ENCODE measurements at places on chromosomes 3 and 15. TPM values are rescaled to one million over a fixed set of nuclear protein-coding genes. Genes with fewer than 3 reads are reported as not detected.

DNA sequence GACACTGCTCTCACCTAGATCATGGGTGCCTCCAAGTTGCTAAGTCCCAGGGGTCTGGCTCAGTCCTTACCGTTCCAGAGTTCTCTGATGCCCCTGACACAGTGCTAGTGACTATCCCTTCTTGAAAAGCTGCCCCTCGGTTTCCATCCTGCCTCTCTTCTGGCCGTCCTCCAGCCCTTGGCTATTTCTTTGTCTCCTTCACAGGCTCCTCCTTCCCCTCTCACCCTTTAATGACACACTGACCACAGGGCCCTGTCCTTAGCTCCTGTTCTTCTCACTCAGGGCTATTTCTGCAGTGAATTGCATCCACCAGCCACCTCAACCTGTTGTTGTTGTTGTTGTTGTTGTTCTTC, 31.1 kb downstream of the SLC28A1 start:
- no peak for DNase-seq

- no peak for DNase-seq
Observed at GRCh38 chr15:80906159-80906766, 83.4 kb downstream of the MESD start.

- DNase-seq, result no peak
Observed at GRCh38 chr3:146968204-146968651, 363.1 kb upstream of the PLSCR5 start.

GRCh38 chr15:101255051-101255395, 3.2 kb upstream of the CHSY1 start:
- no peak for DNase-seq

DNA sequence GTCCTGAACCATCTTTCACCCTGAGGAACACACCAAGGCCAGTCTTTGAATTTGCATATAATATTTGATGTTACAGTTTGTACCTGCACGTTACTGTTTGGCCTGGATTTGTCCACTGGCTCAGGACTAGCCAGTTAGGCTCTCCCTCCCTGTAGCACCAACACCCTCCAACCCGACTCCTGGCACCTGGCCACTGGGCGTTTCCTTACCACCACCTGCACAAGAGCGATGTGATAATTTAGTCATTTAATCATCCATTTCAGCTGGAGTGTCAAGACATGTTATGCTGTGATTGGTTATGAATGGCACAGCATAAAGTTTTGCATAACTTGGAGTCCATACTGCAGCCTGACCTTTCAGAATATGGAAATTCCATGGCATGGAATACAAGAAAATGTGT, 242.4 kb downstream of the KCNMB2 start:
- DNase-seq, result no peak

The AHSG gene
- not detected for total RNA-seq

DNA sequence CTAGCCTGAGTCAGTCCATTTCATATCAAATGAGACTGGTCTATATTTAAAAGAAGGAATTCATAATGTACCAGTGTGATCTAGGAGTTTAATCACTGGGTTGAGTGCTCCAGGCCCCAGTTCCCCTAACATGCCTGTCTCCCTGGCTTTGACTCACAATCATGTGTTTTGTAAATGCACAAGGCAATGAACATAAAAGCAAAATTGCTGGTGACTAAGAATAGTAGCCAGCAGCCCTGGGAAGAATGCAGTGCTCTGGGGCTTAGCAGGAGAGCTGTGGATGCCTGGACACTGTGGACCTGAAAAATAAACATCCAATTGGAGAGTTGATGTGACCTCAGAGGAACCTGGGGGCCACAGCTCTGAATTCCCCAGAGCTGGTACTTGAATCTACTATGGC, 50.3 kb downstream of the SYNPR start:
- DNase-seq, result no peak

DNA sequence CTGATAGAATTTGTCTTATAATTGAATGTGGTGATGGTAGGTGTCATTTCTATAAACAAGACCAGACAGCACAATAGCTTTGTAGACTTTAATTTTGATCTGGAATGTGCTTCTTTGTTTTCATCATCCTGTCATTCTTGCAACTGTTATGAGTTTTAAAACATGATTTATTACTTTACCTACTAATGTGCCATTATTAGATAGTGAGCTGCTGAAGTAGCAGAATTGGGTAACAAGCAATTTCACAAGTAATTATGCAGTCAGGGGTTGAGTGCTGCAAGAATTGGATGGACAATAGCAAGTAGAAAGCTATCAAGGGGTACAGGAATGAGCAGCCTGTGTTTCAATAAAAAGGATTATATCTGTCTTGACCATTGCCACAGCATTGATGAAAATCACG, 975.6 kb downstream of the ROBO1 start:
- no peak for DNase-seq

GRCh38 chr3:196423044-196423781, 9.0 kb downstream of the UBXN7 start:
- no peak for DNase-seq

DNA sequence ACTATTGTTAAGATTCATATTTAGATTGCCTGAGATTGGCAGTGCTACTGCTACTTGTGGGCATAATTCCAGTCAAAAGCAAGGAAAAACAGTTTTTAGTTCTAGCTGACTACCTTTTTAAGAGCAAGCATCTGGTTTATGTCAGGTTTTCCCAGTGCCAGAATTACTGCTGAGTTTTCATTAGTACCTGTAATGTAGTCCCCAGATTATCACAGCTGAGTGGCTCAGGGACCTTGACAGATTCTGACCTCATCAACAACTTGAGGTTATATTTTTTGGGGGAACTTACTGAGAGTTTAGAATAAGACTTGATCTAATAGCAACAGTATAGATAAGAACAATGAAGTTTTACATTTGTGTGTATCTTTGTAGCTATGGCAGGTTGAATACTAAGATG, 31.0 kb downstream of the NXPE3 start:
- no peak for DNase-seq

The SLC12A1 gene
- not detected for total RNA-seq

GRCh38 chr3:72082186-72082715, 297.3 kb upstream of the PROK2 start:
- DNase-seq, result no peak

DNA sequence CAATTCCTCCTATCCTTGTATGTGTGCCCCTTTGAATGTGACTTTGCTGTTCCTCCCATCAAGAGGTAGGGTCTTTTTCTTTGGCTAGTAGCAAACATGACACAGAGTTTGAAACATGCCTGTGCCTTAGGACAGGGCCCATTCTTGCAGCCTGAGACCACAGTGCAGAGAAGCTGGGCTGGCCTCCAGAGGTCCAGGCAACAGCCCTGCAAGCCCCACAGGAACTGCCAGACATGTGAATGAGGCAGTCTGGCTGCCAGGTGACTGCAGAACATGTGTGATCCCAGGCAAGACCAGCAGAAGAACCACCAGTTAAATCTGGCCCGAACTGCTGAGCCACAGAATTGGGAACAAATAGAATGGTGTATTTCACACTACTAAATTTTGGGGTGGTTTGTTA, 1.2 kb upstream of the HGD start:
- no peak for DNase-seq

DNA sequence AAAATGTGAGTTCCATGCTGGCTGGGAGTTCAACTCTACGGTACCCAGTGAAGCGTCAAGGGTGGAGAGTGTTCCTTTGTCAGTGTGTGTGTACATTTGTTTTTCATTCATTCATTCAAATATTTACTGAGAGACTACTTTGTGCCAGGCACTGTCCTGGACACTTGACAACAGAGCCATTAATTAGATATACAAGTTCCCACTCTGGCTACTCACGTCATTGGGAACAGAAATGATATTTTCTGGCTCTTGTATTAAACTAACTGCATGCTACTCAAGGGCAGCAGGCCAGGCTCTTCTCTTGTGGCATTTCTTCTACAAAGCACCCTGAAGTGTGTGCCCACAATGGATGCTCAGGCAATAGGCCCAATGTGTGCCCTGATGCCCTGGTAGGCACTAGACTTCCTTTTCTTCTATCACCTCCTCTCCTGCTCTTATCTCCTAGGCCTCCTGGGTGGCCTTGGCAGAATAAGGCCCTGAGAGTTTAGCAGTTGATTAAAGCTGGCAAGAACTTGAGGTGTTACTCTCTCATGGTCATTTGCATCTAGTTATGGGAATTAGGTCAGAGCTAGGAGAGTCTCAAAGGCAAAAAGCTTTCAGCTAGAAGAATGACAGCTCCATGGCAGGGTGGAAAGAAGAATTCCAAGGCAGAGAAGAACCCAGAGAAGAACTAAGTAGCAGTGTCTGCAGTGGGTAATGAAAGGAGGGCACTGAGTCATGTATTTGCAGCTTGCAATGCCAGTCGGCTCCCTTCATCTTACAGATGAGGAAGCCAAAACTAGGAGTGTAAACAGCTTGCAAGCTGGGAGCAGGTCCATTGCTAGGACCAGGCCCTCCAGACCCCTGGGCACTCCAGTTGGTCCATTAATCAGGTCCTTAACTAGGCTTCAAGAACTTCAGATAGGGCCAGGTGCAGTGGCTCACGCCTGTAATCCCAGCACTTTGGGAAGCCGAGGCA, 14.0 kb upstream of the SMAD3 start:
- no peak for DNase-seq

- DNase-seq, result no peak
Observed at GRCh38 chr3:102979191-102979590, 544.4 kb downstream of the ZPLD1 start.

GRCh38 chr3:40996382-40996781, 202.9 kb upstream of the CTNNB1 start:
- DNase-seq, result no peak

The LRRC15 gene
- not detected for total RNA-seq

- no peak for DNase-seq
Observed at GRCh38 chr3:49327485-49327884, 12.4 kb downstream of the USP4 start.

DNA sequence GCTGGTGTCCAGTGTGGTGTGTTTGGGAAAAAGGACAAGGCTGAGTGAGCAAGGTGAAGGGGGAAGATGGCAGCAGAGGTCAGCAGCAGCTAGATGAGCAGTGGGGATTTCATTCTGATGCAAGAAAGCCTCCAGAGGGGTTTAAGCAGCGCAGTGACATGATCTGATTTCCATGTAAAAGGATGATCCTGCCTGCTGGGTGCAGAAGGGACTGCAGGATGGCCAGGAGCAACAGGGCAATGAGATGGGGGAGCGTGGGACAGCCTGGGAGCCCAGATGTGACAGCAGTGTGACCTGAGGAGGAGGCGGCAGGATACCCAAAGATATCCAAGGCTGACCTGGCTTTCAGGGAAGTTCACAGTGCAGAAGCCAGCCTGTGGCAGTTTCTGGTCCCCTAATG, 6.1 kb downstream of the WNT7A start:
- DNase-seq, result no peak

The GOLGA8T gene
- total RNA-seq, result 0.52 TPM

DNA sequence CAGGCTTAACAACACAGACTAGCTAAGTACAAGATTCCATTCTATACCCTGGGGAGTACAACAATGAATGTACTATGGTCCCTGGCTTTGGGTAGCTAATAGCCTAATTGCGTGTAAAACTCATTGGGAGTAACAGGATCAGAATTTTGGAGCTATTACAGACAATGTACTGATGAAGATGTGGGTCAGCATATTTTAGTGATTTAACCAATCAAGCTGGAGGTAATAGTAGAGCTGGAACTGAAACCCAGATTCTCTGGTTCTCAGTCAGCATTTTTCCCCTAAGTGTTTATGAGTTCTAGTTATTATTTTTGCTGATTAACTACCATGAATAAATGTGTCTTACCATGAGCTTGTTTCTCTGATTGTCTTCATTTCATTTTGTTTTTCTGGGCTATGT, 578.7 kb downstream of the NLGN1 start:
- DNase-seq, result no peak
